ENCODE measurements at places on chromosomes 4 and X. TPM values are rescaled to one million over a fixed set of nuclear protein-coding genes. Genes with fewer than 3 reads are reported as not detected.

DNA sequence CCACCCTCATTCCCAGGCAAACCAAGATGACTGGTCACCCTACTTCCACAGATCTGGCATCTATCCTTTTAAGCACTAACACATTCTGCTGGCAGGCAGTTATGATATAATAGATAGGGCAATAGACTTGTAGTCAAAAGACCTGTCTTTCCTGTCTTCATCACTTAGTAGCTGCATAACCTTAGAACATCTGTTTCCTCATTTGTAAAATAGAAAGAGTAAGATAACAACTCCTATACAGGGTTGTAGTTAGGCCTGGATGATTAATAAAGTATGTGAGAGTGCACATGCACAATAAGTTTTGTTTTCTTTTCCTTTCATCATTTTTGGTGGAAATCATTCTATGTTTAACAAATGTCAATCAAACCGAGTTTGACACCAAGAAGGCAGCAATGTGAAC is 72.1 kb downstream of the GPR82 start:
- no peaks in the 10 kb centered on the region for H3K27me3 ChIP-seq
- peaks cover 5% of the 10 kb centered on the region for H3K36me3 ChIP-seq
- peaks cover 16% of the 10 kb centered on the region for H3K4me1 ChIP-seq
- no peak overlapping the region for H3K4me3 ChIP-seq
- no peak overlapping the region for H3K27ac ChIP-seq

DNA sequence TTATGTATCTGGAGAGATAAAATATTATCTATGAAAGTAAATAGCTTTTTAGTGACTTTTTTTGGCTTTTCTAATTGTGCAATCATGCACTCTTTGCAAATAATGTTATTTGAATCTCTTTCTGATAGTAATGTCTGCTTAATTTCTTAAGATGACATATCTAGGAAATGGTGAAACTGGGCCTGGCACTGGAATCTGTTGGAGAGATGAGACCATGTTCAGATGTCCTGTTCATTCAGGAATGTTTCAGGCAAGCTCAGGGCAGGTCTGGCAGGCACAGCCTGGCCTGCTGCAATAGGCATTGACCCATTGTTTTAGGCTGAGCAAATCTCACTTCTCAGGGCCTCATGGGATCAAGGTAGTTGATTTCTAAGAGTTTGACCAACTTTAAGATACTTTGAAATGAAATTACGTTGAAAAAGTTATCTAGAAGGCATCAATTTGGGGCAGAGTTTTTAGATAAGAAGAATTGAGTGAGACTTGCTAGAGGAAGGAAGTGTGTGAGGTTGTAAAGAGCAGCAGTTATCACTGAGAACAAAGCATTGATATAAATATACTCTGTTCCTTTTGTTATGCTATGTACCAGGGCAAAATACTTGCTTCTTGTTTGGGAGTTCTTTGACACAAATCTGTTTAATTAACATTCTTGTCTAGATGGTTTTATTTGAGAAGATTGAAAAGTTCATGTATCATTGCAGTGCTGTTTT is 133.0 kb upstream of the LEF1 start:
- H3K27ac ChIP-seq = peak overlapping the region; percentile 17
- H3K27me3 ChIP-seq = no peaks in the 10 kb centered on the region
- no peak overlapping the region for H3K4me3 ChIP-seq
- peaks cover 15% of the 10 kb centered on the region for H3K4me1 ChIP-seq
- no peaks in the 10 kb centered on the region for H3K36me3 ChIP-seq
- no peak for DNase-seq

The COL25A1 gene
- not detected for total RNA-seq

- no peak overlapping the region for H3K27ac ChIP-seq
- H3K4me3 ChIP-seq = no peak overlapping the region
- DNase-seq = no peak
- no peaks in the 10 kb centered on the region for H3K36me3 ChIP-seq
- peaks cover 5% of the 10 kb centered on the region for H3K27me3 ChIP-seq
- H3K4me1 ChIP-seq = no peaks in the 10 kb centered on the region
Observed at GRCh38 chr4:13985837-13986236, 358.3 kb upstream of the BOD1L1 start.

DNA sequence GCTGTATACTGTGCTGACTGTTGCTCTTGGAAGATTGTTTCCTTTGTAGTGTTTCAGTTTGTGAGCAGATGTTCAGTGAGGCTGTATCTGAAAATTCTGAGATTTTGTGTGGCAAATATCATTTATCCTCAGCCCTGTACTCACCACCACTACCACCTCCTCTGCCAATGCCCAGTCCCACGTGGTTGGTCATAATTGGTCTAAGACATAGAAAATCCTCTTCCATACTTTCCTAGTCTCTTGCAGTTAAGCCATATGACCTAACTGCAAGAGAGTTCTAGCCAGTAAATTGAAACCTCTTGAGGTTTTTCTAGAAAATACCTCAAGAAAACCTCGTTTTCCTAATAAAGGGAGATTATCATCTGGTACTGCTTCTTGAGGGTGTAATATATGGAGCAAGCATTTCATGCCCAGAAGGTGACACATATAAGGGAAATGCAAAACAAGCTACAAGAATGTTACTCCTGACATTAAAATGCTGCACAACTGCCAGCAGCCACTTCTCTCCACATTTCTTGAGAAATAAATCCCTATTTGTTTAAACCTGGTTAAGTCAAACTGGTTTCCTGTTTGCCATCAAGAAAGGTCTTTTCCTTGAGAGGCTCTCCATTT is 32.8 kb downstream of the ABCE1 start:
- peaks cover 50% of the 10 kb centered on the region for H3K4me1 ChIP-seq
- peak overlapping the region; percentile 63 for H3K4me3 ChIP-seq
- peak overlapping the region; percentile 83 for H3K27ac ChIP-seq
- peaks cover 34% of the 10 kb centered on the region for H3K36me3 ChIP-seq

GRCh38 chr4:189304167-189304566 is 636.5 kb upstream of the FRG1 start:
- no peak overlapping the region for H3K27ac ChIP-seq
- H3K27me3 ChIP-seq = no peaks in the 10 kb centered on the region
- no peak overlapping the region for H3K4me3 ChIP-seq
- no peaks in the 10 kb centered on the region for H3K36me3 ChIP-seq
- H3K4me1 ChIP-seq = no peaks in the 10 kb centered on the region

The ETDA gene
- total RNA-seq = not detected

- H3K36me3 ChIP-seq = peaks cover 2% of the 10 kb centered on the region
- peak; percentile 46 for DNase-seq
- H3K27ac ChIP-seq = peak within 1 kb of the TSS; percentile 64
- H3K4me1 ChIP-seq = peaks cover 38% of the 10 kb centered on the region
- H3K27me3 ChIP-seq = peaks cover 82% of the 10 kb centered on the region
Observed at GRCh38 chr4:13543839-13544605, at the start of gene NKX3-2. Gene NKX3-2 (minus strand): TSS chr4:13544508. CDS start chr4:13544414, 94 bp downstream.

GRCh38 chr4:16779028-16779675 is 119.3 kb downstream of the LDB2 start:
- no peak overlapping the region for H3K4me3 ChIP-seq
- no peak overlapping the region for H3K27ac ChIP-seq
- DNase-seq = no peak
- peaks cover 4% of the 10 kb centered on the region for H3K27me3 ChIP-seq

All from activated naive CD8-positive, alpha-beta T cell treated with anti-CD3 and anti-CD28 coated beads, Interleukin-2, amount 10 ng/mL, durations not matched to agents 7 days and 5 days (primary cell).